Activated naive CD4-positive, alpha-beta T cell treated with anti-CD3 and anti-CD28 coated beads, Interleukin-2, amount 50 U/mL, for 72 hours (primary cell): ENCODE measurements at places on chromosomes 5 and 9.

GRCh38 chr9:134922932-134923240 is 5.2 kb upstream of the FCN1 start:
- DNase-seq: peak; percentile 28

DNA sequence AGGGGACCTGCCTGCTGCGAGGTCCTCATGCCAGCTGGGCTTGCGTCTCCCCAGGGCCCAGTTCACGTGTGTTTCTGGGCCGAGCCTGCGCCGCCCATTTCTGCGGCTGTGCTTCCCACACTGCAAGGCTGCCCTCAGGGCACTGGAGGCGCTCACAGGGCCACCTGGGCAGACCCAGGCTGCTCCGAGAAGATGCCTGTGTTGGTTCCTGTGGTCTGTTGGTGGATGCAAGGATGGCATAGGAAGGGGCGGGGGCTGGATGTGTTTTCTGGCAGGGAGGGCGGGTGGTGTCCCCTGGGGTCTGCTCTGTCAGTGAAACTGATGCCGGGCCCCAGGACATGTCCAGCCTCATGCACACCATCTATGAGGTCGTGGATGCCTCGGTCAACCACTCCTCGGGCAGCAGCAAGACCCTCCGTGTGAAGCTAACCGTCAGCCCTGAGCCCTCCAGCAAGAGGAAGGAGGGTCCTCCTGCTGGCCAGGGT is 25.9 kb downstream of the NKD2 start:
- DNase-seq: no peak

DNA sequence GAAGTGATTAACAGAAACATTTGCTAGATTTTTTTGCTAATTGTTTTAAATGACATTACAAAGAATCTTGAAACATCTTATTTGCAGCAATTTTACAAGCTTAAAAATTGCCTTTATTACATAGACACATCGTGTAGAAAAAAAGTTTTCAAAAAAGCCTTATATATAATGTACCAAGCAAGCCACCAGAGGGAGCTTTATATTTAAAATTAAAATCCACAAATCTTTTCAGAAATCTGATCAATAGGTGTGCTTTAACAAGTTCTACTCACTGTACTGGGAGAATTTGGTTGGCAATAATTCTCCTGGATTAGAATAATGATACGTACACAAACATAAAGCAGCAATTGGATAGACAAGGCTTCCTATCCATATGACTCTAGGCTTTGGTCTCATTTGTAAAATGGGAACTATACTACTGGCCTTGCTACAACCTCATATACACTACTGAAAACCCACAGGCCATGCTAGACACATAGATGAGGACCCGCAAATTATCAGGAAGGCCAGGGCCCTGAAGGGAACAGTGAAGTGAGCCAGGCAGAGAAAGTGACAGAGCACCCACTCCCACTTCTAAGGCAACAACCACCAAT is 4.8 kb downstream of the PSMB7 start:
- DNase-seq: no peak

GRCh38 chr9:86424251-86424891 is 70.2 kb upstream of the TUT7 start:
- no peak for DNase-seq

GRCh38 chr5:26674846-26675245 is 363.5 kb downstream of the CDH9 start:
- DNase-seq: no peak

- DNase-seq: no peak
Observed at GRCh38 chr5:132873119-132873929, at the start of gene LEAP2. Gene LEAP2 (plus strand): TSS chr5:132873668. CDS start chr5:132873695, 27 bp downstream.

- no peak for DNase-seq
Observed at GRCh38 chr5:118956727-118957126, 31.6 kb downstream of the DTWD2 start.

DNA sequence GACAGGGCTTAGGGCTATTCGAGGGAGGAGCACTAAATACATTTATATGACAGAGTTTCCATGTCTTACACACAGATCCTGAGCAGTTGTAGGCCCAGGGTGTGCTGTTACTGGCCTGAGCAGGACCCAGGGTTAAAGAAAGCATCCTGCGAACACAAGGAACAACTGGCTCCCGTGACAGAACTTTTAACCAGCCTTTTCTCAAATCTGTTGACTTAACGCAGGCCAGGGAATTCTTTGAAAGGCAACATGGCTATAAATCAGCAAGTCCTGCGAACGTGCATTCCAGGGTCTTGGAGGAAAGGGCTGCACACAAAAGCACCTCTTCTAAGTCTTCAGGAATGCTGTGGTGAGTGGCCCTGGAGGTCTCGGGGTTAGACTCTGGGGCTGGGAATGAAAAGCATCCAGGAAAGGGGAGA is 45.2 kb upstream of the ANKRD55 start:
- DNase-seq: no peak

DNA sequence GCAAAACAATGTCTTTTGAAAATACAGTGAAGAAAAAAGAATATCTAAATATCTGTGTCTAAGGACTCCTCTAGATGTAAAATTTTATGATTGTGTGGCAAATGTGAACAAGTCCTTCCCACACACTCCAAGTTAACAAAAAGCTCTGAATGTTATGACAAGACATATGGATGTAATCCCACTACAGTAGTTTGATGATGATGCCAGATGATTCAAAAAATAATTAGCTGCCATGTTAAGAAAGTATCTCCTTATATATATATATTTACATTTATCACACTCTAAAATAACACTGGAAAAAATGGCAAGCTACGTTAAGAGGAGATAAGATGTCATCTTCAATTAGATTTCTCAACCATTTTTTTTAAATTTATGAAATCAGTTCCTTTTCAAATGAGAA is 178.5 kb downstream of the NFIB start:
- no peak for DNase-seq

- no peak for DNase-seq
Observed at GRCh38 chr5:54885636-54886035, 99.8 kb downstream of the ESM1 start.

GRCh38 chr5:43006424-43007202 is 33.5 kb downstream of the ANXA2R start:
- no peak for DNase-seq

DNA sequence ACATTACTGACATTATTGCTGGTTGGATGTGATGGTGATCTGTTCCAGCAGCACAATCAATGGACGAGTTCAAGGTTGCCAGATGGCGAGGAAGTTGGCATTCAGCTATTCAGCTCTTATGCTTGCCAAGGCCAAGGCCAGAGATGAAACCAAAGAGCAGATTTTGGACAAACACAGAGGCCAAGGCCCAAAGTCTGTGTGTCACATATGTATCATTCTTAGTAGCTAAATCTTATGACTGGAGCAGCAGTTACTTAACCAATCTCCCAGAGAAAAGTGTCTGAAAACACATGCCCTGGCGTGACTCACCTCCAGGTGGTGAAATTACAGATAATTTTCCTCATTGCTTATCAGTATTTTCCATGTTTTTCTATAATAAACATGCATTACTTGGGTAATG is 189.0 kb upstream of the EGFLAM start:
- no peak for DNase-seq

DNA sequence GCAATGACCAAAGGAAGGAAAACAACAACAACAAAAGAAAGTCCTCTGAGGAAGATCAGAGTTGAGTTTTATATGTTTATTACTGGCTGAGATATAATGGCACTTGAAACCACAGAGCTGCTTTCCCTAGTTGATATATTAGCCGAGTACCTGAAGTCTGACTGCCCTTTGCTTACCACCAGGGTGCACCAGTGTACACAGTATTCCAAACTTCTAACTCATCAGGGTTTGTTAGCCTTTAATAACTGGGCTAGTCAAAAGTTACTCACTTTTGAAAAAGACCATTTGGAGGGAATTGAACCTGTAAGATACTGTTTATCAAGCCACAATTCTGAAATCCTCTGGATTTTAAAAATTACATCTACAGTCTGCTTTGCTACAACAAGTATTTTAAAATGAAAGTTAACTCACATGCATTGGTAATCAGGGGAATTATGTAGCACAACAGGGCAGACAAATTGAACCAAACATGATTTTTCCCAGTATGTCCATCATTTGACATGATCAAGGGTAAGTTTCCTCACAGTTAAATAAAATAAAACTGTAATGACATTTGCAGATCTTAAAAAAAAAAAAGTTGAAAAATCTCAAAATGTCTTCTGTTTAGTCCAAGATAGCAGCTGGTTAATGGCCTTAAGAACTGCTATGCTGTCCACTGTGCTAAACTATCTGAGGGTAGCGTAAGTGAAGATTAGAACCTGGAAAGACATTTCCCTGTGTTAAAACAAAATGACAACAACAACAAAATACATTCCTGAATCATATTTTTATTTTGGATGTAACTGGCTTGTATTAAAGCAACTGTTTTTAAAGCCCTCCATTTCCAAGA is 57.3 kb upstream of the C6 start:
- DNase-seq: no peak

GRCh38 chr9:129500161-129500862 is 120.6 kb downstream of the C9orf50 start:
- no peak for DNase-seq

- DNase-seq: no peak
Observed at GRCh38 chr9:4794691-4795090, 1.9 kb downstream of the RCL1 start.

- no peak for DNase-seq
Observed at GRCh38 chr9:105299190-105299854, 54.9 kb downstream of the SLC44A1 start.

DNA sequence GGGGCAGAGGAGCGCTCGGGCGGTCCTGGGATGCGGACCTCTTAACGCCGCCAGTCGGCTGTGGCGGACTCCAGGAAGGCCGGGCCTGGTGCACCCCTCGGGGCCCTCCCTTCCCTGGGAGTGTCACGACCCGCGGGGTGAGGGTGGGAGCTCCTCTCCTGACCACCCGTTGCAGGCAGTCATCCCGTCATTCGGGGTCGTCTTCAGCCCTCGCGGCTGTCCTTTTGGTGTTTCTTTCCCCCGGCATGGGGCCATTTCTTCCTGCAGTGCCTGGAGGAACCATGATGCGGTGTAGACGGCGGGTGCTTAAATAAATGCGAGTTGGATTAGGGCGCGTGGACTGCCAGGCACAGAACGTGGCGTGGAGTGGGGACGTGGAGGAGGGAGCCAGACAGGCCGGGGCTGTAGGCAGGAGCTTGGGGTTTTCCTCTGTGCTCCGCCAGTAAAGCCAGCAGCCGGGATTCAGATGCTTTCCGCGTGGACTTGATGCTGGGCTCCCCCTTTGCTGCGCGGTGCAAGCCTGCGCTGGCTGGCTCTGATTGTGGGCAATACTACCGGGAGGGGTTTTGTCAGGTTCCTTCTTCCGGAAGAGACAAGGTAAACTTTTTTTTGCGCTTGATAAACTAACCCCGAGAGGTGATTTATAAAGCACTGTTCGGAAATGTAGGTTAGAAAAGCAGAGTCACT is 868 bp downstream of the KDM4C start:
- peak; percentile 50 for DNase-seq

GRCh38 chr9:4375424-4376200 is 75.7 kb upstream of the GLIS3 start:
- no peak for DNase-seq

GRCh38 chr5:86461169-86461956 is 156.4 kb upstream of the COX7C start:
- DNase-seq: no peak

DNA sequence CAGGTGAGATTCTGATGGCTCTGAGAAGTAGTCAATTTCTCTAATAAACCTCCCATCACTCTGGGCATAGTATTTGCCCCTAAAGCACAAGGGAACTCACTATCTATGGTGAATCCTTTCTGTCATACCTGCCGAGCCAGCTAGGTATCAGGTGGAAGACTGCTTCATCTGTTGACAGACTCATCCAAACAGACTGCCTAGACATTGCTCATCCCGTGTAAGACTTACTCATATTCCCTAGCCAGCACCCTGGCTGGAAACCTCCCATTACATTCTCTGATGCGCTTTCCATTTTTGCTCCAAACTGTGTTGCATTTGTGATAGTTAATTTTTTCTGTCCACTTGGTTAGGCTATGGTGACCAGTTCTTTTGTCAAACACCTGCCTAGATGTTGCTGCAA is 595.9 kb downstream of the DNAH5 start:
- no peak for DNase-seq

DNA sequence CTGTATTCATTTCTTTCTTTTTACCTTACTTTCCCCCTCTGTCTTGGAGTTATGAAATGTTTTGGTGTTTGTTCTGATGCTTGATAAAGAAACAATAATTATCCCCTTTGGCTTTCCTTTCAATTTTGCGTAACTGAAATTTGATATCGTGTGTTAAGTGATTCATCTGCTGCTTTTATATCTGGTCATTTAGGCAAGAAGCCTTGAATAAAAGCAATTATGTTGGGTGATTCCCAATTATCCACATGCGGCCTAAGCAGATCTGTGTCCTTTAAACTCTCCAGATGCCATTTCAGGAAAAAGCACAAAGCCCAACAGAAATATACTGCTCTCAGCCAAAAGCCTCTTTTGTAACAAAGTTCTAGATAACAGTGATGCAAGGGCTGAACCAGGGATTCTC is 92.8 kb downstream of the TAF11L14 start:
- DNase-seq: no peak

DNA sequence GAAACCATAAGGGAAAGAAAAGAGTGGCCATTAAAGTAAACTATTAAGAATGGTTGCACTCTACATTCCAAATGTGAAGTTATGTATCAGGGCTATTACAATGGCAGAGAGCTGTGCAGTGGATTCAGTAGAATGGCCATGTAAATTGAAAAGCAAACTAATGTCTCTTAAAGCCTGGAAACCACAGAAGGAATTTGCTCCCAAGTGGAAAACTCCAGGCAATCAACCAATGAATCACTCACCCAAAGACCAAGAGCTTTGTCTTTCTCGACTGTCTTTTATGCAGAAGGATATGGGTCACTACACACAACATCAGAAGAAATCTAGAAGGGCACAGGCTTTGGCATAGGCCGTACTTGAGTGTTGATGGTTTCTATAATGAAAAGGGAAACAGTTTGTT is 114.9 kb downstream of the TLE1 start:
- no peak for DNase-seq

- DNase-seq: no peak
Observed at GRCh38 chr5:58327289-58327688, 132.6 kb downstream of the PLK2 start.

GRCh38 chr9:101711330-101711941 is 27.0 kb downstream of the GRIN3A start:
- no peak for DNase-seq

- DNase-seq: no peak
Observed at GRCh38 chr9:24464319-24464951, 81.3 kb downstream of the IZUMO3 start.

- no peak for DNase-seq
Observed at GRCh38 chr5:181086026-181086883, 44.7 kb downstream of the OR2V1 start.

GRCh38 chr5:10760096-10760920 is 726 bp downstream of the DAP start:
- no peak for DNase-seq

- no peak for DNase-seq
Observed at GRCh38 chr9:4371108-4371507, 71.2 kb upstream of the GLIS3 start.

GRCh38 chr9:119185298-119185697 is 183.9 kb downstream of the BRINP1 start:
- no peak for DNase-seq

DNA sequence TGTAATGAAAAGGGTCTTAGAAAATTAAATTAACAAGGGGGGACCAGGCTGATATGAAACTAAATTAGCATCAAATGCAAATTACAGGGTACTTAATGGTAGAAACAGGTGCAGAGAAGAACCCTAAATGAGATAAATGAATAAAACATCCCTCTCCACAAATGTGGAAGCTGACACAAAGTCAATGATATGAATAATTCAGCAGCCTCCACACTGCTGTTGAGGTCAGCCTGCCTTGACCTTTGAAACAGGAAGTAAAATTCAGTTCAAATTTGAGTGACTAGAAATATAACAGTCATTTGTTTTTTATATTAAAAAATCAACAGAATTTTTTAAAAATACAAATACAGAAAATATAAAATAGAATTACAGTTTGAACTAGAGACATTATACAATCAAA is 40.0 kb downstream of the EBF1 start:
- no peak for DNase-seq
